ENCODE measurements at places on chromosomes 7 and 10.
A peak's percentile ranks its signal among the peaks of the same experiment; 100 is the strongest.

DNA sequence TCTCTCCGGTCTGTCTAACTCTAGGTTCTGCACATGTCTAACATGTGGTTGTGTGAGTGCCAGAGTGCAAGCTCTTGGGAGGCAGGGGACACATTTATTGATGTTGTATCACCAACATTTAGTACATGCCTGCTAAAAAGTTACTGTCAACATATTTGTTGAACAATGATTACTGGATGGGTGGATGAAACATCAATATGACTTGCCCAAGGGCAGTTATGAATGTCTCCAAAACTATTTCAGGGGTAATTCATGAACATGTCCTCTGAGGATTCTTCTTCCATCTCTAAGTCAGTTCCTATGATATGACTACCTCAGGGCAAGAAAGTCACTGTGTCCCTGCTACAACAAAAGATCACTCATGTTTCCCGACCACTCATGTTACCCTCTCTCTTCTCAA lies 91.3 kb upstream of the STEAP1B start:
- no peak for DNase-seq

GRCh38 chr10:32388258-32389027 lies 41.5 kb upstream of the EPC1 start:
- DNase-seq = no peak

- DNase-seq = no peak
These were observed 6.3 kb downstream of the CALML5 start for GRCh38 chr10:5492929-5493576.

DNA sequence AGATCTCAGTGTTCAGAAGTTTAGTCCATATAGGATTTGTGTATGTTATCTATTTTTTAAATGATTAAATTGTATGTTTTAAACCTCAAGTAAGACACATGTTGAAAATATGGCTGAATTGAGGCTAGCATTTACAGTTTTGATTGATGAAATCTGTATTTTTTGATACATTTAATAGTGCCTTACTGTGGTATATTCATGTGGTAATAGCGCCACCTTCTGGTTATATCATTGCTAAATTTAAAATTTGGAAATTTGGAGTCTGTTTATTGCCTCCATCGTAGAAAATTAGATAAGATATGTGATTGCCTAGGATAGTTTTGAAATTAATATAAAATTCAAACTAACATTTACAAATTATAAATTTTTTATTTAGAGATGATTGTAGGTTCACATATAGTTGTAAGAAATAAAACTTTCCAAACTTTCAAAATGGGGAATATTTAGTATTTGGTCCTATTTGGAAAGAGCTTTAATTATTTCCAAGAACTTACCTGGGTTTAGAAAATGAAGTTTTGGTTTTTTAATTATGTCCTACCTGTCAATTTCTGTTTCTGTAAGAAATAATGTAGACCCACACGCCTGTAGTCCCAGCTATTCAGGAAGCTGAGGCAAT lies 19.1 kb upstream of the ARMS2 start:
- DNase-seq = no peak

GRCh38 chr10:110483633-110484032 lies 14.1 kb upstream of the DUSP5 start:
- DNase-seq = peak; percentile 63

DNA sequence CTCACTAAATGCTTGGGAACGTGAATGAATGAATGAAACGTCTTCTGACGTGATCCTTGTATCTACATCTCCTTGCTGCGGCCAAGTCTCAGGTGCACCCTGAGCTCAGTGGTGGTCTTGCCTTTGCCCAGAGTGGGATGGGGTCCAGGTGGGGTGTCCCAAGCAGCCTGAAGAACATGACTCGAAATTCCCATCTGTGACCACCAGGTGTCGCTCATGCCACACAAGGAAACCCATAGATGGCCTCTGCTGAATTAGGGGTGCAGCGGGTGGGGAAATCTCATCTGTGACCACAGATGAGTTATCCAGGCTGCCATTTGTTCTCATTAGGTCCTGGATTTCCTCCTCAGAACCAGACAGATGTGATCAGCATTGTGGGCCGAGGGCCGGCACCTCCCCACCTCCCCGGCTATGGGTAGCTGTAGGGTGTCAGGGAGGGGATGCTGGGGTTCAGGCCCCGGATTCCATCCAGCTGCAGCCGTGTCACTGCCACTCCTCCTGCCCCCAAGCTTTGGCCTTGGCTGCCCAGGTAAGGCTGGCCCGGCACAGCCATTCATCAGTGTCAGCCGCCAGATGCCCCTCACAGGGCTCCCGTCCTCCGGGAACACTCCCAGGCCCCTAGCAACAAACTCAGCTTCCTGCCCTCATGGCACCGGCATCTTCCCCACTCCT lies 21.0 kb upstream of the GNA12 start:
- DNase-seq = peak; percentile 72

DNA sequence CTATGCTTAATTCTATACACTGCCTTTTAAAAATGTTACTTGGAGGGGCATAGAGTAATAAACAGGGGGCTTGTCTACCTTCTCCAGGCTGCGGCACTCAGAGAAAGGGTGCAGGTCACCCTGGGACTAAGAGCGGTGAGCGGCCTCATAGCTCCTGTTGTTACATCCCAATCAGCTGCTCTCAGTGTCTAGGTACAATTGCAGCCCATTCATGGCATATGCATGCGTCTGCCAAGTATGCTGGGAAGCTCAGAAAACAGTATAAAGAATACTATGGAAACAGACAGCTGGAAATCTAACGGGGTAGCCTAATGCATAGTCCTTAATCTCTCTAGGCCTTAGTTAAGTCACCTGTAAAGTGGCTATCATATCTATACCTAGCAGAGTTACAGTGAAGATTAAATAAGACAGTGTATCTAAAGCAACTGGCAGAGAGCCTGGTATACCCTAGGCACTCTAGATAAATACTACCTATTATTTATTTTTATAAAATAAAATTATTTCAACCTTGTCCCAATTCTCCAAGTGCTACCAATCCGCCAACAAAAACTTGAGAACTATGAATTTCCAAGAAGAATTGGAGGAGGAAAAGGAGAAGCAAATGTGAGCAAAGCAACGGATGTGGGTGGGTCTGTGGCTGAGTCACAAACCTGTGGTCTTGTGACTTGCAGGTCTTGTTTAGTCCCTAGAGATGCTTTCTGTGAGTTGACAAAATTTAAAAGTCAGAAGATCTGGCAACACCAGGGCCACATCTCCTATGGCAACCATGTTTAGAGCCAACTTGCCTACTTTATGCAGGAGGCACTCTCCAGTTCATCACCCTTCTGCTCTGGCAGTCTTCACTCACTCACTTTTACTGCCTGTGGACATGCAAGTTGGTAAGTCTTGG lies 183.0 kb downstream of the RAPGEF5 start:
- DNase-seq = peak; percentile 66

- DNase-seq = peak; percentile 45
These were observed 1.7 kb upstream of the CALML3 start for GRCh38 chr10:5522913-5523560.

DNA sequence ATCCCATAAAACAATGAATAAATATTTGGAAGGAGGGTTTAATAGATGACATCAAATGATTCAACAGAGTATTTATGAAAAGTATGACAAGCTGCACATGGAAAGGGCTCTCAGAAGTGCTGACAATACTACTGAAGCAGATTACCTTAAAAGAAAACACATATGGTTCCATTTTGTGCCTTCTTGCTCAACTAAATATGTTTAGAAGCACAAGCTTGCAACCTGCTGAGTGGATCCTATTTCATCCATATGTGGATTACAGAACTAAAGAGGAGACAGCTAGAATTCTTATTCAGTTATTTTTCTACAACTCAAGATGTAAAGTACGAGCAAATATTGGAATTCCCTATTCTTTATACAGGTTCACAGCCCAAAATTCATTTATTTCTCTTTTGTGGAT lies 340.6 kb downstream of the TFEC start:
- DNase-seq = no peak

GRCh38 chr7:158458096-158458495 lies 129.5 kb downstream of the PTPRN2 start:
- no peak for DNase-seq

DNA sequence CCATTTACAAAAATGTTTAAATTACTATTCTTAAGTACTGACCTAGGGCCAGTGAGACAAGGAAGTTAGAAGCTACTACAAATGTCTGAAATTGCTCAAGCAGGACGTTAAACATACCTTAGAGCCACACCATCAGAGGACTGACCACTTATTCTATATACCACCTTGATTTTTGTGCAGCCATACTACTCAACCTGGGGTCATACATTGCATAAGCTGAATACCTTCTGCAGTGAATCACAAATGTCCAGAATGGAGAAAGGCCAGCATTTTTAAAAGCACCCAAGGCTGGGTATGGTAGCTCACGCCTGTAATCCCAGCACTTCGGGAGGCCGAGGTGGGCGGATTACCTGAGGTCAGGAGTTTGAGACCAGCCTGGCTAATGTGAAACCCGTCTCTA lies 21.2 kb upstream of the MRLN start:
- DNase-seq = no peak

- DNase-seq = no peak
These were observed 27.4 kb downstream of the ASZ1 start for GRCh38 chr7:117399820-117400422.

DNA sequence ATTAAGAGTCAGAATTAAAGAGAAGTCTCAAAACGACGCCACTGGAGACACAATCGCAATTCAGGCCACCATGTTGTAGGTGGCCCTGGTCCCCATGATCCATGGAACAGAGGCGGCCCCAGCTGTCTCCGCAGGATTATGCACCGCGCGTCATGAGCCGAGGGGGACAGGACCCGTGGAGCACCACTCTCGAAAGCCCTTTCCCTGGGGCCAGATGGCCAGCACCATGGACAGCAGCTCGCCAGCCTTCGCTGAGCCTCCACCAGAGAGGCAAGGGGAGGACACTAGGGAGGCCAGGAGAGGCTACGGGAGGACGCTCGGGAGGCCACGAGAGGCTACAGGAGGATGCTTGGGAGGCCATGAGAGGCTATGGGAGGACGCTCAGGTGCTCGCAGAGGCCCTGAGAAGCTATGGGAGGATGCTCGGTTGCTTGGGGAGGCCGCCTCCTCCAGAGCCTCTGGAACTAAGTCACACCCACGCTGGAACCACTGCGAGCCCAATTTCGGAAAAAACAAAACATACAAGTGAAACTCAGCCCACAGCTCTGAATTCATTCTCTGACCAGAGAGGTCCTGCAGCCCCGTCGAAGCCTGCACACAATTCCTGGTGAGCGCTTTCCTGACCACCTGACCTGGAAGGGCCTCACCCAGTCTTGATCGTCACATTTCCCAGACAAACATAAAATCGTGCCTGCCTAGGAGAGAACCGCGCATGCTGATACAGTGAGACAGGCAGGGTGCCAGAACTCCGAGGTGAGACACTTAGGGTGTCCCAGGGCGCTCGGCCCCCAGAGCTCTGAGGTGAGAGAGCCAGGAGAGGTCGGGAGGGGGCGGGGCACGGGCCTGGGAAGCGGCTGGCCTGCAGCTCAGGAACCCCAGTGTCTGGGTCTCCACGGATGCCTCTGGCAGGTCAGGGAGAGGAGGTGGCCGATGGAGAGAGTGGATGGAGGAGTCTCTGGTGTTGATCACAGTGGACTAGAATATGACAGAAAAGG lies 224.4 kb downstream of the PTPRN2 start:
- DNase-seq = peak; percentile 81

GRCh38 chr7:51629206-51629605 lies 312.6 kb upstream of the COBL start:
- no peak for DNase-seq

- no peak for DNase-seq
These were observed 9.2 kb upstream of the NT5C2 start for GRCh38 chr10:103202319-103202718.

DNA sequence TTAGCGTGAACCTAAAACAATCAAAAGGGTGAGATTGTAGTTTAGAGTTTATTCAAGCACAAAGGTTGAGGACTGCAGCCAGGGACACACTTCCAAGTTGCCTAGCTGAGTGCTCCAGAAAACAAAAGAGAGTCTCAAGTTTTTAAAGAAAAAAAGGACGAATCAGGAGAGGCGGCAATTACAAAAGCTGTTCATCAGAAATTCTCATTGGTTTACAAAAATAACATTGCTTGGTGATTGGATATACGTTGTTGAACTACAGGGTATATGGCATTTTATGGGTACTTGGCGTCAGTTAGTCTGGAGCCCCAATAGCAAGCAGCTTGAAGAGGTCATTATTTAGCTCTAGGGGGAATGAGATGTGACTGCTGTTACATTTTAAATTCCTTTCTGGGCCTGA lies 11.5 kb downstream of the ZNF438 start:
- DNase-seq = no peak

- DNase-seq = no peak
These were observed 115.5 kb downstream of the LSMEM1 start for GRCh38 chr7:112596260-112596659.

GRCh38 chr10:71708301-71708703 lies 11.3 kb downstream of the C10orf105 start:
- peak; percentile 86 for DNase-seq

- DNase-seq = no peak
These were observed 3.8 kb upstream of the DMTF1 start for GRCh38 chr7:87148332-87148955.

GRCh38 chr7:115973406-115973805 lies 57.2 kb downstream of the TFEC start:
- DNase-seq = no peak

GRCh38 chr7:137335814-137336213 lies 7.7 kb downstream of the PTN start:
- no peak for DNase-seq

DNA sequence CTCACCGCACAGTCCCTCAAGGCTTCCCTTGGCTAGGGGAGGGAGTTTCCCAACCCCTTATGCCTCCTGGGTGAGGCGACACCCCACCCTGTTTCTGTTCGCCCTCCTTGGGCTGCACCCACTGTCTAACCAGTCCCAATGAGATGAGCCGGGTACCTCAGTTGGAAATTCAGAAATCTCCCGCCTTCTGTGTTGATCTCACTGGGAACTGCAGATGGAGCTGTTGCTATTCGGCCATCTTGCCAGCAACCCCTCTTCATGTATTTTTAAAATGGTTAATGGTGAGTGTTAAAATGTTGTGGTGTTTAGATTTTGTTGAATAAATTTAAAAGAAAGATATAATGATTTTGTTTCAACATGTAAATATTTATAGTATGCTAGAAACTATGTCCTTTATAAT lies 22.0 kb downstream of the UMAD1 start:
- DNase-seq = no peak

DNA sequence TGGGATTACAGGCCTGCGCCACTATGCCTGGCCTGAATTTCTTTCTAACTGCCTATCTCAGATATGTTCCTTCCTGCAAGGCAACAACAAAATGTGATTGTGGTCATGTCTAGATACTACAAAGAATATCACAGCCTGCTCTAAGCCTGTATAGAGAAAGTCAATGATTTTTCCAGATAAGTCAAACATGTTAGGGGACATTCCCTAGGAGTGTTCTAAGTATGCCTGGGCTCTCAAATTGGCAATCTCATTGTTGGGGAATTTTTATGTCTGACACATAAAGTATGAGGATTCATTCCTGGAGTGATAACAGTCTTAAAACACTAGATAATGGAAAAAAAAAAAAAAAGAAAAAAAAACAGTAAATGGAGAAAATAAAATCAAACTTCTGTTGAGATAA lies 406.1 kb downstream of the GATA3 start:
- DNase-seq = no peak
